Mucosa of gallbladder (tissue), 1 donor: ENCODE measurements at places on chromosomes 2 and 18. TPM values are rescaled to one million over a fixed set of nuclear protein-coding genes. Genes with fewer than 3 reads are reported as not detected.

- DNase-seq = no peak
These were observed 197.6 kb downstream of the BCL11A start for GRCh38 chr2:60355849-60356261.

Gene ALKAL2
- total RNA-seq = 69.5 TPM

Gene CCDC121
- 4.7 TPM for total RNA-seq

GRCh38 chr2:240051697-240052096, 1.6 kb downstream of the OR6B3 start:
- no peak for DNase-seq

Gene ANKRD23
- 6.9 TPM for total RNA-seq

DNA sequence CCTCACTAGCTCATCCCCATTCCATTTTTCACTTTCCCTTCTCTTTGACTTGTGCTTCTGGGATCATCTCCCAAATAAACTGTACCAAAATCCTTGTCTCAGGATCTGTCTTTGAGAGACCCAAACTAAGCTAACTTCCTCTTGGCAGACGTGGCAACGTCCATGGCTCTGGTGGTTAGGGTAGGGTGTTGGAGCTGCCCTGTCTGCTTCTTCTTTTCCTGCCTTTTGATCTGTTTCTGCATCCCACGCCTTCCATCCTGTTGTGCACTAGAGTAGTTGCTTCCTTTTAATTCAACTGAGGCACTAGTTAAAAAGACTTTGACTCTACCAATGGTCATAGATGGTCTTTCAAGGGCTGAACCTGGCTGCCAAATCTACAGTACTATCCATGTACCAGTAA, 5.5 kb upstream of the MAP4K4 start:
- DNase-seq = no peak

- no peak for DNase-seq
These were observed 75.5 kb upstream of the FRZB start for GRCh38 chr2:182941919-182942318.

- DNase-seq = no peak
These were observed 128.2 kb upstream of the TWIST2 start for GRCh38 chr2:238719641-238720040.
